Stimulated activated naive B cell treated with anti-CD40 and anti-IgM and Interleukin-4, amounts not matched to agents 10 μg/mL and 1 μg/mL and 100 μg/mL, for 72 hours (primary cell): ENCODE measurements at places on chromosomes 11 and 22.

GRCh38 chr11:119935349-119935925 lies 202.5 kb downstream of the TRIM29 start:
- DNase-seq, result no peak

- no peak for DNase-seq
Observed at GRCh38 chr11:68772936-68773335, 21.6 kb upstream of the TESMIN start.

DNA sequence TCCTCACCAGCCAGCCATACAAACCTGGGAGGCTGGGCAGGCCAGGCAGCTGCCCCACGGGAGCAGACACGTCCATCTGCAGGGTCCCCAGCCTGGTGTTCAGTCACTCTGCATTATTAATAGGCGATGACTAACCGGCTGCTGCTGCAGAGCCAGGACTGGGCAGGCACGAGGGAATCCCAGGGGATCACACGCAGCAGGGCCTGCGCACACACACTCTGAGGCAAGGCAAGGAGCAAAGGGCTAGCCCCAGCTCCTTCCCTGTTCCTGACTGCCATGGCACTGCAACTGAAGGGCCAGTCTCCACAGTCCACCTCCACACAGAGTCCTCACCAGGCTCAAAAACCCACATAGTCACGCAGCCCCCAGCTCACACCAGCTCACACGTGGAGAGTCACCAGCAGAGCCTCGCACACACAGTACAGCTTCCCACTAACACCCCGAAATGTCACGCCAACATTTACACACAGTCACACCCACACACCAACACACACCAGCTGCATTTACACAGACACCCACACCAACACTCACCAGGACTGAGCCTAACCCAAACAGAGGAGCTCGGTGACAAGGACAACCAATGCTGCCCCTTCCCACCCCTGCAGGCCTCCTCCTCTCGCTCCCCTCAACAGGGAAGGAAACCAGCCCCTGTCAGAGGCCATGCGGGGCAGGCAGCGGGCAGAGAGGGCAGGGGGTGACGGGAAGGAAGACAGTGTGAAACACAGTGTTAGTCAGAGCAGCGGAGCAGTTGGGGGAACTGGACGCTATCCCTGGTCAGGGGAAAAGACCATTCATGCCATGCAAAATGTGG lies 47.3 kb downstream of the NRXN2 start:
- peak; percentile 38 for DNase-seq

DNA sequence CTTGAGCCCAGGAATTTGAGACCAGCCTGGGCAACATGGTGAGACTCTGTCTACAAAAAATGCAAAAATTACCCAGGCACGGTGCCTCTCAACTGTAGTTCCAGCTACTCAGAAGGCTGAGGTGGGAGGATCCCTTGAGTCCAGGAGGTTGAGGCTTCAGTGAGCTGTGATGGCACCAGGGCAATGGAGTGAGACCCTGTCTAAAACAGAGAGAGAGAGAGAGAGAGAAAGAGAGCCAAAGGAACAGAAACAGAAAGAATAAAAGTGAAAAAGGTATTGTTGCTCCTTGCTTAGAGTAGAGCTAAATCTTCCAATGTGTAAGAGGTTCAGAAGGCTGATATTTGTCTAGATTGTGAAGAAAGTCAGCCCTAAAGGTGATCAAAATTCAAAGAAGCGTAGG lies 8.9 kb upstream of the ETS1 start:
- DNase-seq, result no peak

- DNase-seq, result no peak
Observed at GRCh38 chr22:50606165-50606945, 5.8 kb downstream of the MAPK8IP2 start.

DNA sequence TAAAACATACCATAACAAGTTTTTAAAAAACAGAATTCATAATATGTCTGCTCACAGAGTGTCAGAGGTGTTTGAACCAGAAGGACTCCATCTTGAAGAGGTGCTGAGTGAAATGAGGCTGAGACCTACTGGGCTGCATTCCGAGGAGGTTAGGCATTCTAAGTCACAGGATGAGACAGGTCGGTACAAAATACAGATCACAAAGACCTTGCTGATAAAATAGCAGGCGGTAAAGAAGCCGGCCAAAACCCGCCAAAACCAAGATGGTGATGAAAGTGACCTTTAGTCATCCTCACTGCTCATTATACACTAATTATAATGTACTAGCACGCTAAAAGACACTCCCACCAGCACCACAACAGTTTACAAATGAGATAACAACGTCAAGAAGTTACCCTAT lies 116.4 kb downstream of the ARHGAP32 start:
- no peak for DNase-seq

GRCh38 chr11:57761301-57762234 lies at the start of gene CTNND1:
Gene CTNND1 (plus strand): TSS chr11:57761802. CDS start chr11:57791479, 29,677 bp downstream.
- peak; percentile 39 for DNase-seq

DNA sequence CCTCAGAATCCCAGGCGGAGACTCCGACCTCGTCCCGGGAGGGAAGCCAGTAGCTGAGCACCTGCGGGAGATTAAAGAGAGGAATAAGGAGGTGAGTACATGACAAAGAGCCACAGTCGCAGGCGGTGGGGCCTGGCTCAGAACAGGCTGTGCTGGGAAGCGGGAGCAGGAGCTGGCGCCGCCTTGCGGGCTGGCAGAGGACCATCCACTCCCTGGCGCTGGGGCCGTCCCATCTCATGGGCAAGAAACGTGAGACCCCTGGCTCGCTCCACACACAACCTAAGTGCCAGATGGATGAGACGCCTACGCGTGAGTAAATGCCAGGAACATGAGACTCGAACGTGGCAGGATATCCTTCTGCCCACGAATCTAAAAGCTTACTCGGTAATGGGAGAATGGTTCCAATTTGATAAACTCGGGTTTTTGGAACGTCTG lies 6.3 kb downstream of the CEND1 start:
- DNase-seq, result no peak

- no peak for DNase-seq
Observed at GRCh38 chr11:103433386-103434072, 324.3 kb downstream of the DYNC2H1 start.

DNA sequence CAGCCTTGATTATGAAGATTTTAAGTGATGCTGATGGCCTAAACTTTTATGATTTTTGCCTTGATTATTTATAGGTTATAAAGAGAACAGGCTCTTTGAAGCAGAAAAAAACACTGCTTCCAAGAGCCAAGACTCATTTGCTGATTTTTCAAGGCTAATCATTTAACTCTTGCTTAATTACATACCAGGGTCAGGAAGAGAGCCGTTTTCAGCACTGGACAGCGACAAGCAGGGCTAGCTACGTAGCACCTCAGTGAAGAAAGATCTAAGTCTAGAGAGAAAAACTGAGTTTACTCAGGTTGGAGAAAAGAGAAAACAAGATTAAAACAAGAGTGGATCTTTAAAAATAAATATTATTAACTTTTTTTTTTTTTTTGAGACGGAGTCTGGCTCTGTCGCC lies 615.4 kb upstream of the B3GAT1 start:
- DNase-seq, result no peak

DNA sequence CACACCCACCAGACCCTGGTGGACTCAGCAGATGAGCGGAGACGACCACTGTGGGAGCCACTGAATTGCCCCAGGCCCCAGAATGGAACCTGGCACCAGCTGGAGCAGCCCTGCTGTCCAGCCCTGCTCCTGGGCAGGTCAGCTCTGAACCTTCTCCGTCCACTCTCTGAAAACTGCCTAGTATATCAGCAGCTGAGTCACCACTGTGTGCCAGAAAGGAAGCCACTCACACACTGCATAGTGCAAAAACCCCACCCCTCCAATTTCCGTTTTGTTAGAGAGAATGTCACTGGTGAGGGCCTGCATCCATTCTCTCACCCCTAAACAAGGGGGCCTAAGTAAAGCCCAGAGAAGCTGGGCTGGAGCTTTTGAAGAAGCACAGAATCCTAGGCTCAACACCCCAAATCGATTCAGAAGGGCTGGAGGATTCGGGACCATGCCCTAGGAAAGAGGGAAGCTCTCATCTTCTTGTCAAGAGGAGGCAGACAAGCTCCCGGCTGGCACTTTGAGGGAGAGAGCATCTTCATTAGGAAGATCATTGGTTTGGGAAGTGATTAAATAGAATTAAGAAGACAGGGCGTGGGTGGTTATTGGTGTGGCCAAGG lies 44.5 kb downstream of the GALNT18 start:
- DNase-seq, result no peak
